ENCODE measurements at places on chromosomes 13 and 19.

DNA sequence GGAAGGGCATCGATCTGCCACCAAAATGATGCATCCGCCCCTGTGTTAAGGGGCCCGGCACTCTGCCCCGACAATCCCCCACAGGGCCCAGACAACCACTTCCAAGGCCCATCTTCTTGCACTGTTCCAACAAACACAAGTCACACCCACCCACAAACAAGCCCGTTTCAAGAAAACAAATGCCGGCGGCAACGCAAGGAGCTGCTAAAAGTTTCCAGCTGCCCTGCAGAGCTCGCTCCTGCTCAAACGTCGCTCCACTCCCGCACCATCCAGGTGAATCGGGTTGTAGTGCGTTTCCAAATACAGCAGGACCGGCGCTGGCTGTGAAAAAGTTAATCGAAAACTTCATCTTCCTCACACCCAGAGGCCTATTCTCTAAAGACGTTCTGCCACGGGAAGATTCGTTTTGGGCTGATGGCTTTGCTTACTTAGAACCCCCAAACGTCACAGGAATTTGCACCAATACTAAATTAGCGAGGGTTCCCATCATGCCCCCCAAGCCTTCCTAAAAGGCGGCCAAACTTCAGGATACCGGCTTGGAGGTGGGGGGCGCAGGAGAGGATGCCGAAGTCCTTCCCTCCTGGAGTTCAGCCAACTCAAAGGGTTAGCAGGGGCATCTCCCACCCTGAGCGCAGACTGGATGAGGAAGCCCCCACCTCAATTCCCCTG, 107.4 kb upstream of the DOCK9 start:
- DNase-seq, result no peak

DNA sequence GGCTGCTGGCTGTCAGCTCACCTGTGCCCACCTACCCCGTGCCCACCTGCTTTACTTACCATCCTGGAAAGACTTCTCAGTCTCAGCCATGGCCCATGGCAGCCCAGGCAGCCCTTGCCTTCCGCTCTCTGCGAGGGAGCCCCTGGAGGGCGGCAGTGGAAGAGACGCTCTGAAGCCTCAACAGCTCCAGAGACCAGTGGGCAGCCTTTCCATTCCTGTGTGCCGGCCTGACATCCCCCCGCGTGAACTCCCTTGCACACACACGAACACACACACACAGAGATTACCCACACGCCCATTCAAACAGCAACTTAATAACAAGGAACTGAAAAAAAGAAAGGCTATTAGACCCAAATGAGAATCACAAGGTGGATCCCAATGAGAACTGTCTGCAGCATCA, 14.2 kb upstream of the RASA3 start:
- DNase-seq, result no peak

GRCh38 chr13:112819111-112819510, 129.3 kb downstream of the ATP11A start:
- no peak for DNase-seq

DNA sequence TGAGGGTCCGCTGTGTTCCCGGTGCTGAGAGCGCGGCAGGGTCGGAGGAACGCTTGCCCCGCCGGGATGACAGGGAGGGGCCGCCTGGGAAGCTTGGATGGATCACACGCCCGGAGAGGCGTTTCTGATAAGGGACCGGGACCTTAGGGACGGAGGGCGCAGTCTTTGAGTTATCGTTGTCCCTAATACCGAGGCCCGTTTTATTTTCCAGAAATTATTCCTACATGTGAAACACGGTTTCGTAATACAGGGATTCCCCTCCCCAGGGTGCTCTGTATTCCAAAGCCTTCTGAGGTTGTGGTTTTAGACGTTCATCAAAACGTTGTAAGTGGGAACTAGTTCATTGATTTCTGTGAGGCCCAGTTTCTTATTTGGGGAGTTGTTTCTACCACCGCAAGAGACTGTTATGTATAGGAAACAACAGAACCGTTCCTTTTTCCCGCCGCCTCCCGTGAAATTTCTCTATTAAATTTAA, 752 bp downstream of the PDCD5 start:
- DNase-seq, result no peak

DNA sequence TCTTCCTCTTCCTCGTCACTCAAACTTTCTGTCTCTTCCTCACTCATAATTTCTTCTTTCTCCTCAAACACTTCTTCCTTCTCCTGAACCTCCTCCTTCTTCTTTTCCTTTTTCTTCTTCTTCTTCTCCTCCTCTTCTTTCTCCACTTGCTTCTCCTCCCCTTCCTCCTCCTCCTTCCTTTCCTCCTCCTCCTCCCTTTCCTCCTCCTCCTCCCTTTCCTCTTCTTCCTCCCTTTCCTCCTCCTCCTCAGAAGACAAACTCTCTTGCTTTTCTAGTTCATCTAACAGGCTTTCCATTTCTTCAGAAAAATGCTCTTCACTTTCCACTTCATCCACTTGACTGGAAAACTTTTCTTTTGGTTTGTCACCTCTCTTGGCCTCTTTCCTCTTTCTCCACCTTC, 19.8 kb downstream of the WDR87 start:
- no peak for DNase-seq
